ENCODE measurements at places on chromosomes 5 and 9.

- DNase-seq, result no peak
Observed at GRCh38 chr5:138653502-138653901, 78.3 kb upstream of the HSPA9 start.

- DNase-seq, result no peak
Observed at GRCh38 chr5:158616707-158617106, 483.0 kb downstream of the EBF1 start.

- no peak for DNase-seq
Observed at GRCh38 chr9:27548055-27548741, 18.6 kb upstream of the MOB3B start.

GRCh38 chr5:98474216-98474615 is 299.2 kb upstream of the RGMB start:
- no peak for DNase-seq

DNA sequence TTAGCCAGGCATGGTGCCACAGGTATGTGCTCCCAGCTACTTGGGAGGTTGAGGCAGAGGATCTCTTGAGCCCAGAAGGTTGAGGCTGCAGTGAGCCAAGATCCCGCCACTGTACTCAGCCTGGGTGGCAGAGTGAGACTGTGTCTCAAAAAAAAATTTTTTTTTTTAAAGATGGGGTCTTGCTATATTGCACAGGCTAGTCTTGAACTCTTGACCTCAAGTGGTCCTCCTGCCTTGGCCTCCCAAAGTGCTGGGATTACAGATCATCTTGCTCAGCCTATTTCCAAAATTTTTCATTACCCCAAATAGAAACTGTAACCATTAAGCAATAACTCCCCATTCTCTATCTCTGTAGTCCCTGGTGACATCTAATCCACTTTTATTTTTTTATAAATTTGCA is 4.4 kb upstream of the TBC1D13 start:
- DNase-seq, result no peak

DNA sequence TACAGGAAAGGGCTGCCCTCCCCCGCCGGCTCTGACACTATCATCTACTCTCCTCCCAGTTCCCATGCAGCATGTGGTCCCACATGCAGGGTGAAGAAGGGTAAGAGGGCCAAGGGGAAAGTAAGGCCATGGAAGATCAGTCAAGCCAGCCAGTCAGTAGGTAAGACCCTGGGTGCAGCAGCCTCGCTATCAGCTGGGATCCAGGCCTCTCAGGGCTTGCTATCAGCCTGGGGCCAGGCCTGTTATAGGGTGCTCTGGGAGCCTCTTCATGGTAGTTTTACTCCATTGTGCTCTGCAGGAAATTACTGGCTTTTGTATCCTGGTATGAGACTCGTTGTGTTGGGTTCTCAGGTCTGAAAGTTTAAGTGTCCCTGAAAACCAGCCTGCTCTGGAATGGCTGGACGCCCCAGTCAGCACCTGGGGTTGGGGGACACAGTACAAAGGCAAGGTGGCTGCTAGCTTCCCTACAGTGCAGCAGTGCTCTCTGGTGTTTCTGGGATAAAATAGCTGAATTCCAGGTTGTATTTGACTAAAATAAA is 21.4 kb downstream of the SLC22A4 start:
- no peak for DNase-seq

GRCh38 chr5:140647042-140647419 is 399 bp downstream of the NDUFA2 start:
- DNase-seq, result no peak

GRCh38 chr5:79297661-79298060 is 61.7 kb downstream of the JMY start:
- no peak for DNase-seq

GRCh38 chr5:55484531-55484930 is 50.2 kb downstream of the PLPP1 start:
- DNase-seq, result no peak

DNA sequence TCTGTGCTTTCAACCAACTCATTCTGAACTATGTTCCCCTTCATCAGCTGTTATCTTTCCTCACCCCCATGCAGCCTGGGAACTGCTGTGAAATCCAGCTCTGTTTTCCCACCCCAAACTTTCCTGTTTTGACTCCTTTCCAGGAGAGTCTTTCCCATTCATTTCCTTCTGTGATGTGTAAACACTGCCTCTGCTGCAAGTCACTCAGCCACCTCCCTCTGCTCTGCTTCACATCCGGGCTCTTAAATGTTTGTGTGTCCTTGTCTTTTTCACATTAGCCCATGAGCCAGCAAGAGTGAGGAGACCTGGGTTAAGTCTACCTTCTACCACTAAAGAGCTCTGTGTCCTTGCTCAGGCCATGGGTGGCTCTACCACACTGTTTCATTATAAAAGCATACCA is 137.5 kb downstream of the ICE1 start:
- DNase-seq, result no peak

- no peak for DNase-seq
Observed at GRCh38 chr5:143019157-143019556, 249.0 kb downstream of the ARHGAP26 start.

Measured in GM19239 (cell line).